ENCODE measurements at places on chromosomes 6 and 20.
A peak's percentile ranks its signal among the peaks of the same experiment; 100 is the strongest.

DNA sequence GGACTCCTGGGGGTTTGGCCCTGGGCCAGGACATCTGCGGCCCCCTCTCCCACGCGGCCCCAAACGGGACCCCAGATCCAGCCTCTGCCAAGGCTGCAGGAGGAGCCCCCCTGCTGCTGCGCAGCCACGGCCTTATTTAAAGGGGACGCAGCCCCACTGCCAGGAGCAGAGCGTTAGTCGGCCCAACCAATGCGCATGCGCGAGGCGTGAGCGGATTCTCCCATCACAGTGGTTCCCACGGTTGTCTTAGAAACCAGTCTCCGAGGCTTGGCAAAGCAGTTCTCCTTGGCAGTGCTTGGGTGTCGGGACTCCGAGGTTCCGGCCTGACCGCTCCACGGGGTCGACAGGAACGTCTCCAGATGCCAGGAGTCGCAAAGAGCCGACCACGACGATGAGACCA lies 288.3 kb upstream of the ZNF337 start:
- peak; percentile 18 for DNase-seq
- H3K4me1 ChIP-seq, result no peaks in the 10 kb centered on the region
- no peak overlapping the region for H3K4me3 ChIP-seq
- H3K27me3 ChIP-seq, result no peaks in the 10 kb centered on the region
- no peak overlapping the region for H3K27ac ChIP-seq

GRCh38 chr20:1469306-1469905 lies 2.8 kb upstream of the NSFL1C start:
- no peak overlapping the region for H3K4me3 ChIP-seq
- H3K36me3 ChIP-seq, result peaks cover 14% of the 10 kb centered on the region
- H3K27ac ChIP-seq, result peak overlapping the region; percentile 68
- DNase-seq, result peak; percentile 11

GRCh38 chr6:124164343-124164742 lies 360.7 kb downstream of the NKAIN2 start:
- no peak for DNase-seq
- no peak overlapping the region for H3K27ac ChIP-seq
- H3K36me3 ChIP-seq, result no peaks in the 10 kb centered on the region
- no peaks in the 10 kb centered on the region for H3K4me1 ChIP-seq

GRCh38 chr20:237489-237888 lies 10.4 kb downstream of the DEFB129 start:
- no peak overlapping the region for H3K27ac ChIP-seq
- H3K4me1 ChIP-seq, result peaks cover 12% of the 10 kb centered on the region
- no peak for DNase-seq
- no peaks in the 10 kb centered on the region for H3K36me3 ChIP-seq
- H3K27me3 ChIP-seq, result no peaks in the 10 kb centered on the region

DNA sequence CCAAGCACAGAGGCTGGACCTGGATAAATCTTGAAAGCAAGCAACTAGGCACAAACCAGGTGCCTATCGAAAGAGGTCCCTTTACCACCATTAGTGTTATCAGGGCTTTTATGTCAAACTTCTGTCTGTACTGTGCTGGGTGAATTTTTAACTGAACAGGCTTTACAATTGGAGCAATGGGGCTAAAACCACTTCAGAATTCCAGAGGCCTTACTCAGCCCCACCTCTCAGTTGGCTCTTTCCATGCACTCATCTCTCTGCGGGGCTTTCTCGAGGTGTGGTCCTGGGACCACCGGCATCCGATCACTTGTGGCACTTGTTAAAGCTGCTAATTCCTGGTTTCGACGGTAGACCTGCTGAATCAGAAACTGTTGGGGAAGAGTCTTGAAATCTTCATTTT lies 232.5 kb downstream of the SOX4 start:
- peaks cover 9% of the 10 kb centered on the region for H3K27me3 ChIP-seq
- no peaks in the 10 kb centered on the region for H3K36me3 ChIP-seq
- H3K4me3 ChIP-seq, result no peak overlapping the region
- no peak overlapping the region for H3K27ac ChIP-seq
- DNase-seq, result no peak
- no peaks in the 10 kb centered on the region for H3K4me1 ChIP-seq

DNA sequence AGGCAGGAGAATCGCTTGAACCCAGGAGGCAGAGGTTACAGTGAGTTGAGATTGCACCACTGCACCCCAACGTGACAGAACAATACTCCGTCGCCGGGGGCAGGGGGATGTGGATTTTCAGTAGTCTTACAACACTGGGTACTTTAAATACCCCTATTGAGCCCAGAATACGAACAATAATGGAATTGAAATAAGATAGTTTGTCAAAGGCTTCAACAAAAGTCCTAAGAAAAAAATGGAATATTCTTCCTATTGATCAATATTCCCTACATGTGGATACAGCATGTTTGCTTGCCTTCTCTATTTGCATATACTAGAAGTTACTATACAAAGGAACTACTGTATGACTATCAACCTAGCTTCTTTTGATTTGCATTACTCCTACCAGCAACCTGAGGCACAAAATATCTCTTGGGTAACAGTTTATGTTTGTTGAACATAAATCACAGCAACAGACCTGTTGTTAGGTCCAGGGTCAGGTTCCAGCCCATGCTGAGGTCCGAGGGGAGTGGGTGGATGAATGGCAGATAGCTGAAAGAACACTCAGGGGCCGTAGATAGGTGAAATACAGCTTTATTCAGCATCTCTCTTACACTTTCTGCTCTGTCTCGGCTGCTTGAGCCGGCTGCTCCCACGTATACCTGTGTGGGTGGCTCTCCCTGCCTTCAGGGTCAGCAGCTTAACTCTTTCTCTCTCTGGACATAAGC lies 23.8 kb downstream of the MAN1A1 start:
- H3K4me1 ChIP-seq, result peaks cover 71% of the 10 kb centered on the region
- peaks cover 82% of the 10 kb centered on the region for H3K36me3 ChIP-seq
- no peak for DNase-seq
- H3K27me3 ChIP-seq, result no peaks in the 10 kb centered on the region

DNA sequence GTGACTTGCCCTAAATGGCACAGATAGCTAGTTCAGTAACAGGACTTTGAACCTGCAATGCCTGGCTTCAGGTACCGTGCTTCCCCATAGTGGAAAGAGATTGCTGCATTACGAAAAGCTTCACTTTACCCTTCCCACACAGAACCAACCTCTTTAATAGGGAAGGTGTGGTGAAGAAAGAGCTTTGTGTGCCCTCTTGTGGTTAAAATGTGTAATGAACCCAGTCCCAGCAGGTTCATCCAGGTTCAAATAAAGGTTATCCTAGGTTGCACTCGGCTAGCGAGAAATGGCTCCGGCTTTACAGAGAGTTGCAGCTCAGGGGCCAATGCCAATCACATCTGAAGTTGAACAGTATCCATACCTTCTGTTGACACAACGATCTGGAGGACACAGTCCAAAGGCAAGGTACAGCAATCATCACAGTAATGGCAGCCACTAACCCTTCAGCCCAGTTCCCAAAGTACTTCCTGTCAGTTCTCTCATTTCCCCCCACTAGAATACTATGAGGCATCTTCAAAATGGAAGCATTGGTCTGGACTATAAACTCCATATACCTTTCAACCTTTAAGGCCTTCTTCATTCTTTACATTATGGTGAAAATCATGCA lies 3.0 kb downstream of the DEFB115 start:
- no peaks in the 10 kb centered on the region for H3K27me3 ChIP-seq
- peak; percentile 52 for DNase-seq
- H3K27ac ChIP-seq, result no peak overlapping the region
- H3K4me3 ChIP-seq, result no peak overlapping the region
- no peaks in the 10 kb centered on the region for H3K4me1 ChIP-seq

DNA sequence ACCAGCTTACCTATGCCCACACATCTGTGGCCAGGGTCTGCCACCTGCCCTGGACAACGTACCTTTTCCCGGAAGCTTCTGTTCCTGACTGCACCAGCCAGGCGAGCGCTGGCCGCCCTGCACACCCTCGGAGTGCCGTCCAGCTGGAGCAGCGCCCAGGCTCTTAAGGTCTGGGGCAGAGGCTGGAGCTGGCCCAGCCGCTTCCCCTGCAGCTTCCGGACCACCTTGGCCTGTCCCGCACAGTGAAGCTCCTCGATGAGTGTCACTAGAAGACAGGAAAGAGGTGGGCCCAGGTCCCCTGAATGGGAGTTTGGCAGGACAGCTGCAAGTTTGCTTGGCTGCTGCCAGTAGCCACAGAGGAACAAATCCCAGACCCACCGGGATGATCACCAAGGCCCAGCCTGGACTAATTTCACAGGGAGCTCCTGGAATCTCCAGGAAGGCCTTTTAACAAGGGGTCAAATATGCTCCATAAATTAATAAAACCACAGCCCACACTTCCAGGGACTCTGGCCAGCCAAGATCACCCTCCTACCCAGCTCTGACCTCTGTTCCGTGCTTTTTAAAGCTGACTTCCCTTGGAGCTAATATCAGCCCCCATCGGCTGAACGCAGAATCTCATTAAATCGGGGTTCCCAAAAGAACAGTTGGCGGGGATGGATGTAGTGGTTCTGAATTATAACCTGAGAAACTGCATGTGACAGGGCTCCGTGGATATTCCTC lies 82.3 kb downstream of the PTPN1 start:
- H3K27ac ChIP-seq, result no peak overlapping the region
- no peak for DNase-seq
- H3K27me3 ChIP-seq, result no peaks in the 10 kb centered on the region
- H3K4me3 ChIP-seq, result no peak overlapping the region
- peaks cover 10% of the 10 kb centered on the region for H3K4me1 ChIP-seq
- peaks cover 73% of the 10 kb centered on the region for H3K36me3 ChIP-seq

GRCh38 chr20:3744806-3745685 lies 12.6 kb downstream of the HSPA12B start:
- H3K27ac ChIP-seq, result peak overlapping the region; percentile 27
- no peaks in the 10 kb centered on the region for H3K27me3 ChIP-seq
- H3K4me1 ChIP-seq, result peaks cover 1% of the 10 kb centered on the region
- peak; percentile 95 for DNase-seq
- no peaks in the 10 kb centered on the region for H3K36me3 ChIP-seq
- H3K4me3 ChIP-seq, result peak overlapping the region; percentile 38

DNA sequence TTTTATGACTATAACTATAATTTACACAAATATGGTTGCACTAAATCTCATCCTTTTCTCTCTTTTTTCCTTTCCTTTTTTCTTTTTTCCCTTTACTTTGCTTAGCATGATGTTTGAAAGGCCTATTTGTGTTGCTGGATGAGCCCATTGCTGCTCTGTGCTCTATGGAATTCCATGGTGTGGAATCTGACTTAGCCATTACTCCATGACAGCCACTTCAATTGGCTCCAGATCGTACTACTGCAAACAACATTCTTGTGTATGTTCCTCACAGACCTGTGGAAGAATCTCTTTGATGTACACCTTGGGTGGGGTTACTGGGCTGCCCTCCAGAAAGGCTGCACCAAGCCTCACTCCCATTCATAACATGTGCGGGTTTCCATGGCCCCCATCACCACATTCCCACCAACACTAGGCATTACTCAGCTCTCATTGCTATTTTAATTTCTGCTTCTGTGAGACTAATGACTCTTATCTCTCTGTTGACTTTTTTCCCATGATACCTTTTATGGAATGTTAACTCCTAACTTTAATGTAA lies 979.0 kb downstream of the KIF16B start:
- no peak for DNase-seq
- no peak overlapping the region for H3K4me3 ChIP-seq
- no peak overlapping the region for H3K27ac ChIP-seq
- no peaks in the 10 kb centered on the region for H3K4me1 ChIP-seq
- no peaks in the 10 kb centered on the region for H3K36me3 ChIP-seq

Measured in K562 (cell line).